ENCODE measurements at places on chromosomes 16 and 17. TPM values are rescaled to one million over a fixed set of nuclear protein-coding genes. Genes with fewer than 3 reads are reported as not detected.

DNA sequence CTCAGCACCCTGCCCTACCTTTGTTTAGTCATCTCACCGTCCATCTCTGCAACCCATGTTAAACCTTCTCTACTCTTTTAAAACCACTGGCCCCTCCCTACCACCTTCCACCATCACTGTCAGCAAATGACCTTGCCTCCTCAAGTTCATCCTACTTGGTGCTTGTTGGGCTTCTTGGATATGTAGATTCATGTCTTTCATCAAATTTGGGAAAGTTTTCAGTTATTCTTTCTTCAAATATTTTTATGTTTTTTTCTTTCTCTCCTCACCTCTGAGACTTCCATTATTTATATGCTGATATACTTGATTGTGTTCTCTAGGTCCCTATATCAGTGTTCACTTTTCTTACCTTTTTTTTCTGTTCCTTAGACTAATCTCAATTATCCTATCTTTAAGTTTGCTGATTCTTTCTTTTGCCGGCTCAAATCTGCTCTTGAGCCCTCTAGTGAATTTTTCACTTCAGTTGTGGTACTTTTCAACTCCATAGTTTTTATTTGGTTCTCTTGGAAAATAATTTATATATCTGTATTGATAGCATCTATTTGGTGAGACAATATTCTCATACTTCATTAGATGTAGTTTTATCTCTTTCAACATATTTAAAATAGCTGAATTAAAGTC is 28.7 kb upstream of the ALDH3A2 start:
- peaks cover 30% of the 10 kb centered on the region for H3K36me3 ChIP-seq
- H3K4me1 ChIP-seq = no peaks in the 10 kb centered on the region
- no peak overlapping the region for H3K27ac ChIP-seq
- peaks cover 6% of the 10 kb centered on the region for H3K27me3 ChIP-seq
- H3K4me3 ChIP-seq = no peak overlapping the region

GRCh38 chr17:19551591-19552148 is 18.0 kb downstream of the SLC47A1 start:
- H3K27me3 ChIP-seq = no peaks in the 10 kb centered on the region
- no peak overlapping the region for H3K4me3 ChIP-seq
- peaks cover 5% of the 10 kb centered on the region for H3K36me3 ChIP-seq
- H3K27ac ChIP-seq = no peak overlapping the region
- no peak for DNase-seq
- H3K4me1 ChIP-seq = peaks cover 27% of the 10 kb centered on the region

DNA sequence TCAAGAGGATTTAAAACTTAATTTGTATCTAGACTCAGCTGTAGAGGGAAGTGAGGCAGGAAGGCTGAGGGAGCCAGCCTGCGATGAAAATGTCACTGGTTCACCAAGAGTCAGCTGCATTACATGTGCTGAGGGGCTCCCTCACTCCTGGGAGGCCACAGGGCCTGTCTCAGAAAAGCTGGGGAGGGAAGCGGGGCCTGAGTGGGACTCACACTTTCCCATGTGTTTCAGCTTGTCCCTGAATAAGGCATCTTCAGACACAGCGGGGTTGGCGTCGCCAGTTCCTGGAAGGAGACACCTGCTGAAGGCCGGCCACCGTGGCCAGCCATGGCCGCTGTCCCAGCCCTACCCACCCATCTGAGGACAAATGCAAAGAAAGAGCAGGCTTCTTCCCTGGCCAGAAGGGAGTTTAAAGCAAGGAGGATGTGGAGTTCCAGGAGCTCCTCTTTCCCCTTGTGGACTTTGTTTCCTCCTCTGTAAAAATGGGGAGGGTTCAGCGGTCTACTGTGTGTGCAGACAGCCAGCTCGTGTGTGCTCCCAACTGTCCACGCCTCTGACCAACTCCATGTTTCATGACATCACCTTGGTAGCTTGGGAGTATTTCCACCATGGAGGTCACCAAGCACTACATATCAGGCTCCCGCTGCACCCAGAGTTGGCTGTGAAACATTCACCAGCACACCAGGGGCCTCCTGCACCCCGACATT is 19.2 kb upstream of the MRPS23 start:
- peaks cover 49% of the 10 kb centered on the region for H3K4me1 ChIP-seq
- H3K36me3 ChIP-seq = no peaks in the 10 kb centered on the region
- peaks cover 4% of the 10 kb centered on the region for H3K27me3 ChIP-seq

DNA sequence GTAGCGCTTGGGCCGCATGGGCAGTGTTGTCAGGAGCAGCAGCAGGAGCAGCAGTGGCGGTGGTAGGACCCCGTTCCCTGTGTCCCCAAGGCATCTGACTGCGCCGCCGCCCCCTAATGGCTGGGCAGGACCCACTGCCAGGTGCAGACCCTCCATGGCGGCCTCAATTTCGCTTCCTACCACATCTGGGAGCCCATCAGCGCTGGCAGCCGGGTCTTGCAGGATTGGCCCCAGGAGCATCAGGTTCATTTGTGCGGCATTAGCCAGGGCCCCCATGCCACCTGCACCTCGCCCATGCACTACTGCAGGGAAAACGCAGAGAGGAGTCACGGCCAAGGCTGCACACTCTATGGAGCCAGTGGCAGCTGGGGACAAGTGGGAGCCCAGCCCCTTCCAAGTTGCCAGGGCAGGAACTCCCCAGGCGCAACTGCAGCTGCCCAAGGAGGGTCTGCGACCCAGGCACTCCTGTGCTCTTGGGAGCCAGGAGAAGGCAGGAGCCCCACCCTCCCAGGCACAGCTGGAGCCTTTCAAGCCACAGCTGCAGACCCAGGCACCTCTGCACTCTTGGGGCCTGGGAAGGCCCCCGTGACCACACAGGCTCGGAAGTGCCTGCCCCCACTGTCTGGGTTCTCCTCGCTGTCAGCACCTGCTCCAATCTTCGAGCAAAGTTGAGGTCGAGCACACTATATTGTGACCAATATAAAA is 594.2 kb downstream of the KCNJ18 start:
- H3K4me1 ChIP-seq = no peaks in the 10 kb centered on the region
- H3K27me3 ChIP-seq = no peaks in the 10 kb centered on the region
- no peak overlapping the region for H3K27ac ChIP-seq
- no peak overlapping the region for H3K4me3 ChIP-seq

- no peak overlapping the region for H3K27ac ChIP-seq
- peak; percentile 74 for DNase-seq
- H3K4me1 ChIP-seq = peaks cover 20% of the 10 kb centered on the region
- peak overlapping the region; percentile 35 for H3K4me3 ChIP-seq
- no peaks in the 10 kb centered on the region for H3K27me3 ChIP-seq
These were observed 14.7 kb downstream of the AIPL1 start for GRCh38 chr17:6420173-6420641.

DNA sequence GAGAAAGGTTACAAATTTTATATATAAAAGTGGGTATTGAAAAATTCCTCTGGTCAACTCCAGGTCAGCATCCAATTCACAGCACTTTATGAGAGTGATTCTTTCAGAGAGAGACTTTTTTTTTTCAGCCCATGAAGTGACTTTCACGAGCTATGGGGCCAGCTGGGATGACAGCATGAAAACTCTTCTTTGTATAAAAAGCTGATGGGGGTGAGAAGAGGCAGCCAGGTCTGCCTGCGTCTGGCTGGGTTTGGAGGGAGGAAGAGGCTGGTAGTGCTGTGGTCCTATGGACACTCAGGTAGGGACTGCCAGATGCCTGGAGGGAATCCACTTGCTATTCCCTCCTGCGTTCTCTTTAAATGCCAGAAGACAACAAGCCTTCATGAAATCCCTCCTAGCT is 250.6 kb downstream of the UTP18 start:
- no peaks in the 10 kb centered on the region for H3K36me3 ChIP-seq
- H3K4me3 ChIP-seq = no peak overlapping the region
- H3K27me3 ChIP-seq = no peaks in the 10 kb centered on the region
- no peak overlapping the region for H3K27ac ChIP-seq
- H3K4me1 ChIP-seq = no peaks in the 10 kb centered on the region
- no peak for DNase-seq

GRCh38 chr16:79592186-79592585 is 8.4 kb downstream of the MAF start:
- H3K36me3 ChIP-seq = no peaks in the 10 kb centered on the region
- H3K4me1 ChIP-seq = peaks cover 69% of the 10 kb centered on the region
- peaks cover 18% of the 10 kb centered on the region for H3K27me3 ChIP-seq
- DNase-seq = no peak
- H3K4me3 ChIP-seq = no peak overlapping the region

GRCh38 chr16:2964475-2965336 is 631 bp downstream of the KREMEN2 start:
- H3K4me3 ChIP-seq = peak overlapping the region; percentile 89
- no peak overlapping the region for H3K27ac ChIP-seq
- DNase-seq = peak; percentile 98
- H3K36me3 ChIP-seq = no peaks in the 10 kb centered on the region

DNA sequence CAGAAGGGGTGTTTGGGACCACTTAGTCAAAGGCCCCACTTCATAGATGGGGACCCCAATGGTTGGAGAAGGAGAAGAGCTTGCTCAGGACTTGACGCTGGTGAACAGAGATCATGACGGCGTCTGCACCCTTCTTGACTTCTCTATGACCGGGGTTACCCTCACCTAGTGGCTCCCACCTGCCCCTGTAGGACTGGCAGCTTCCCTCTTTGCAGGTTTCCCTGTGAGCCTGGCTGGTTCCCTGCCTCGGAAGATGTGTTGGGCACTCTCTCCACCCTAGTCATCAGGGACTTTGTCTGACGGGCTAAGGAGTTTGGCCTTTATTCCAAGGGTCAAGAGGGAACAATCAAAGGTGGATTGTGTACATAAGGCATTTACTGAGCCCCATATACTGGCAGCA is 22.7 kb downstream of the TBX4 start:
- H3K36me3 ChIP-seq = no peaks in the 10 kb centered on the region
- no peak overlapping the region for H3K4me3 ChIP-seq
- DNase-seq = no peak
- no peaks in the 10 kb centered on the region for H3K4me1 ChIP-seq
- H3K27ac ChIP-seq = no peak overlapping the region
- H3K27me3 ChIP-seq = peaks cover 14% of the 10 kb centered on the region

DNA sequence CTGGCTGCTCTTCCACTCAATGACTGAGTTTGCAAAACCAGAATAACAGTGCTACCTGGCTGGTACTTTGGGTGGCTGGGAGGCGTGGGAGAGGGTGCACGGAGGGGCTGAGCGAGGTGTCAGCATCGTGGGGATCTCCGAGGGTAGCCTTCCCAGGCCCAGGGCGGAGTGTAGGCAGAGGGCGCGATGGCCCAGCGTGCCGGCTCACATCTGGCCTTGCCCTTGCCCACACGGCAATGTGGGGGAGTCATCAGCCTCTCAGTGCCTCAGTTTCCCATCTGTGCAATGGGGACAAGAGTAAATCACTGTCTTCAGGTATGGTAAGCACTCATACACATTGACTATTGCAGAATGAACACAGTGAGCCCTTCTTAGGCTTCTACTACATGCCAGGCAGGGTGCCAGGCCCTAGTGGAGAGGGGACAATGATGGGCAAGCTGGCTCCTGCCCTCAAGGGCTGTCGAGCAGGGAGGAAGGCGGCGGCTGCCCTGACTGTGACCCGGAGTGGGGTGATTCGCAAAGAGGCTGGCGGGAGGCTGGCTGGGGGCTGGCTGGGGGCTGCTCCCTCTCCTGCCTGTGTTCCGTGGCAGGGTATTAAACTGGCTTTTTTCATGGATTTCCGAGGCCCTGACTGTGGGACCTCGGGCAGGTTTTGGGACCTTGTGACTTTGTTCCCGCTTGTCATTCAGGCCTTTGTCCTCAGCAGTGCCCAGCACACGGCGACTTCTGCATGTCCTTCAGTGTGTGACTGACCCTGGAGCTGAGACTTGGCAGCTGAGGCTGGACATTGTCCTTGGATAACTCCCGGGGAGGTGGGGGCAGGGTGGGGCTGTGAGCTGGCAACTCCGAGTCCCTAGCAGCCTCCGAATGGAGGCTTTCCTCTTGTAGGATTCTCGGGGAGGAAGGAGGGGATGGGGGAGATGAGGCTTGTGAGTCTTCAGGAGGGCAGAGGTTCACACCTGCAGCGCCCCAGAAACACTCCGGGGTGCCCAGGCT is 243.1 kb downstream of the SEC14L1 start:
- H3K27me3 ChIP-seq = no peaks in the 10 kb centered on the region
- H3K36me3 ChIP-seq = no peaks in the 10 kb centered on the region
- DNase-seq = no peak
- H3K27ac ChIP-seq = peak overlapping the region; percentile 63
- no peak overlapping the region for H3K4me3 ChIP-seq
- H3K4me1 ChIP-seq = peaks cover 85% of the 10 kb centered on the region

- H3K36me3 ChIP-seq = no peaks in the 10 kb centered on the region
- DNase-seq = no peak
- H3K4me1 ChIP-seq = peaks cover 27% of the 10 kb centered on the region
- H3K27me3 ChIP-seq = peaks cover 44% of the 10 kb centered on the region
These were observed 3.2 kb upstream of the CRHR1 start for GRCh38 chr17:45780921-45781320.

- no peaks in the 10 kb centered on the region for H3K27me3 ChIP-seq
- peak; percentile 58 for DNase-seq
- H3K36me3 ChIP-seq = no peaks in the 10 kb centered on the region
- H3K4me1 ChIP-seq = peaks cover 36% of the 10 kb centered on the region
- H3K27ac ChIP-seq = peak overlapping the region; percentile 93
- no peak overlapping the region for H3K4me3 ChIP-seq
These were observed 24.2 kb downstream of the MYO18A start for GRCh38 chr17:29155966-29156338.

DNA sequence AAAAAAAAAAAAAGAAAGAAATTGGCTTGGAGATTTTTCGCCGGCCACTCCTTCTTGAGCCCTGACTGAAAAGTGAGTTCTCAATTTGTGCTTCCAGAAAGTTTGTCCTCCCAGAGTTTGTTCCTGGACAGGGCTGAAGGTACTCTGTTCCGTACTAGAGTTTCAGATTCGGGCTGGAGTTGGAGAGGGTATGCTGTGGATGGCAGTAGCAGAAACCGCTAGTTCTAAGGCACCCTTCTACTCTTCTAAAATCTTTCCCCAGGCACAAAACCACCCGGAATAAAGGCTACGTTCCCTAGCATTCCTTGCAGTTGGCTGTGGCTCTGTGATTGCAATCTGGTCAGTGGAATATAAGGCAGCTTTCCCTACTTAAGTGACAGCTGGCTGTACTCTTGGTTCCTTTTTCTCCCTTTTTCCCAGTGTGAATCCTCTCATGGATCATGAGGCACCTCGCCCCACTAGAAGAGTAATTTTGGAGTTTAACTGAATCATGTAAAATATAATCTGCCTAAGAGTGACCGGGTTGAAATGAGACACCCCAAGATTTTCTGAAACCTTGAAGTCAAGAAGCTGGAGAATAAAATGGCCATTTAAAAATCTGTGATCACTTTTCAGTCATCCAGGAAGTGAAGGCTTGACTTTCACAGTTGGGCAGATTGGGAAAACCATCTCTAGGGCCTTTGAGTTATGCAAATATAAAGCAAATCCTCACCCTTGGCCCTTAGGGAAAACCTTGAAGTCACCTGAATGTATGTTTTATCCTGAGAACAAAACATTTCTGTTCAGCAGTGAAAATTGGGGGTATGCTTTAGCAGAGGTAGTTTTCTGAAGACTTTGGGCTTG is 901 bp upstream of the HEATR6 start:
- peaks cover 9% of the 10 kb centered on the region for H3K36me3 ChIP-seq
- H3K4me1 ChIP-seq = peaks cover 16% of the 10 kb centered on the region
- DNase-seq = no peak
- no peaks in the 10 kb centered on the region for H3K27me3 ChIP-seq

Gene CCL17
- not detected for total RNA-seq

Gene BCAR1
- total RNA-seq = 88.6 TPM

Gene GP1BA
- total RNA-seq = not detected

Gene NRN1L
- 7.4 TPM for total RNA-seq

Gene ORMDL3
- total RNA-seq = 54.1 TPM

Gene NT5M
- total RNA-seq = 10.8 TPM

Gene NXPH3
- 2.3 TPM for total RNA-seq
